ENCODE measurements at places on chromosomes 7 and 10. TPM values are rescaled to one million over a fixed set of nuclear protein-coding genes. Genes with fewer than 3 reads are reported as not detected.

FOXI2 gene
- polyA plus RNA-seq = not detected

NPFFR1 gene
- polyA plus RNA-seq = 0.01 TPM

SLC13A4 gene
- polyA plus RNA-seq = 0.06 TPM

ZNF438 gene
- polyA plus RNA-seq = 1.7 TPM

CDNF gene
- 1.5 TPM for polyA plus RNA-seq

GIMAP8 gene
- polyA plus RNA-seq = 1.2 TPM

SSBP1 gene
- polyA plus RNA-seq = 149 TPM

- DNase-seq = peak; percentile 72
Observed at GRCh38 chr7:36784991-36785940, 61.0 kb upstream of the AOAH start.

- DNase-seq = no peak
Observed at GRCh38 chr10:34311679-34312078, 503.4 kb downstream of the PARD3 start.

GRCh38 chr7:103660455-103661371, 214.7 kb upstream of the SLC26A5 start:
- DNase-seq = peak; percentile 72

DNA sequence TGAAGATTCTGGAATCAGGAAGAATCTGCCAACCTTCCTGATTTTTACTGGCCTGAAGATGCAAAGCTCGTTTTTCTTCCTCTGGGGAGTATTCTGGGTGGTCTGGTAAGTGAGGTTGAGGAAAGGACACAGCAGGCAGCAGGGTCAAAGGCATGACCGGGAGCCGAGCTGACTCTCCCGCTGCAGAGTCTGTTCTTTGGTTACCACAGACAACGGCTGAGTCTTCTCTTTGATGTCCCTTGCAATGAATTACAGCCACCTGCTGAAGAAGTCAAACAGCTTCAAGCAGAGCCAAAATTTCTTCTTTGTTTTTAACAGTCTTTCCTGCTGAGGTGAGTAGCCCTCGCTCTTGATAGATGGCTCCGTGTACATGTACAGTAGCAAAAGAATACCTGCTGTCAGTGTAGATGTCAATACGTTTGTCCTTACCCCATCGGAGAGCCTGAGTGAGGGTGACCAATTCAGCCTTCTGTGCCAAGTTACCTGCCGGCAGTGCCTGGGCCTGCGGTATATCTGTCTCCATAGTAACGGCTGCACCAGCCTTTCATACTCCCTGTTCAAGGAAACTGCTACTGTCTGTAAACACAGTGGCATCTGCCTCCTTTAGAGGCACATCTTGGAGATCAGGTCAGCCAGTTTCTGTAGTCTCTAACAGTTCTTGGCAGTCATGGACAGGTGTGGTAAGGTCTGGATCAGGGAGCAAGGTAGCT, 76.4 kb downstream of the PRR15 start:
- no peak for DNase-seq

GRCh38 chr7:36161996-36162395, 8.9 kb downstream of the EEPD1 start:
- DNase-seq = peak; percentile 69

- DNase-seq = no peak
Observed at GRCh38 chr10:101708073-101708472, 13.1 kb upstream of the FBXW4 start.

DNA sequence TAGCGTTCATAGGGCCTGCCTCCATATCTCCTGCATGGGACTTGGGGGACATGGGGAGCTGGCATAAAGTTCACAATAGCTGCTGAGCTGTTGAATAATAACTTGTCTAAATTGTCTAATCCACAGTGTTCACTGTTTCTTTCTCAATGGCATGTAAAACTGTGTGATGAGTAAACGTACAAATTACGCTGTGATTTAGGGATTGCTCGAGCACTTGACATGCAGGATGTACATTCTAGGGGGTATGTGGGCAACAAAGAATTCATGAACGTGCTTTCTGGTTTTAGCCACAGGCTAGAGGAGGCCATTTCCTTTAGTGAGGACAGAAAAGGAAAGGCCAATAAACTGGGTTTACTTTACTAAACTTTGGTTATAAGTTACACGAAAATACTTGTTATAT, 534.2 kb upstream of the ZWINT start:
- no peak for DNase-seq

- DNase-seq = no peak
Observed at GRCh38 chr10:112182784-112183328, 709 bp downstream of the GPAM start.

DNA sequence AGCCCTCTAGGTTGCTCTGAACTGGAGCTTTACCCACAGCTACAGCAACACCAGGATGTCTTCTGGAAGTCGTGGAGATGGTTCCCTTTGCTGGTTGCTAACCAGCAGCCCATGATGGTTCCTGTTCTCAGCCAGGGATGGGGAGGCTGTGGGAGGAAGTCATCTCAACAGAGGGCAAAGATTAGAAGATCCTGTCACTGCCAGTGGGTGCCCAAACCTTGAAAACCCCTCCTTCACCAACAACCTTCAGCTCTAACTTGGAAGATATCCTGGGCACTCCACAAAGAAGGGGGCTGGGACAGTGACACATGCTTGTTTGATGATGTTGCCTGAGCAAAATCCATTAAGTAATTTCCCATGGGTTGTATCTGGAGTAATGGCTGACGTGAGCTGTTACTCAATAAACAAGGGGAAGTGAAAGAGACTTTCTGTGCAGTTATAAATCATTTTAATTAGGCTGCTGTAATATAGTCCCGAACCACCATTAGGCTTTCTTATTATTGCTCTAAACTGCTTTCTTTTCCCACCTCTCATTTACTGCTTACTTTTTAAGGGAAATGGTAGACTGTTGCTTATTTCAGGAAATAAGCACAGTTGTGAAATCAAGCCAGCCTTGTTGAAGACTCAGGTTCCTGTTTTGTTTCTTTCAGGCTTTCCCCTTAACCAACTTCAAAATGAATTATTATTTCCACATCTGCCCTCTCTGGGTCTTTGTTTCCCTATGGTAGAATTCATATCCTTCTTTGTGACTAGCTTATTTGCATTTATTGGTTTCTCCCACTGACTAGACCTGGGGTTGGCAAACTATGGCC, 124.8 kb downstream of the PPP1R17 start:
- no peak for DNase-seq

GRCh38 chr10:117942226-117942625, 104.5 kb downstream of the RAB11FIP2 start:
- DNase-seq = peak; percentile 41

- peak; percentile 97 for DNase-seq
Observed at GRCh38 chr10:29839826-29840515, 205.2 kb upstream of the SVIL start.

DNA sequence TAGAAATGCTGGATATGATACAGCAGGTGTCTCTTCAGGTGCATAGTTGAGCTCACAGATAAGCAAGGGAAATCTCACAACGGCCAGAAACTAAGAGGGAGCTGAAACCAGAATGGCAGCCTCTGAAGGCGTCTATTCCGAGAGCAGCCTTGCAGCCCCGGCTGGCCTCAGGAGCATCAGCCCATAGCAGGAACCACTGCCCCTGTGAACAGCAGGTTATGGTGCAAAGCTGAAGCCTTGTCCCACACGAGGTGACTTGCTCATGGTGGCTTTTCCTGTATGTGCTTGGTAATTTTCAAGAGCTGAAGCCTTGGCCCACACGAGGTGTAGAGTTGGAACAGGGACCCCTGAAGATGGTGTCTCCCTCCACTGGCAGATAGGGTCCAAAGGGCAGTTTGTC, 33.2 kb downstream of the BNIP3 start:
- DNase-seq = no peak

DNA sequence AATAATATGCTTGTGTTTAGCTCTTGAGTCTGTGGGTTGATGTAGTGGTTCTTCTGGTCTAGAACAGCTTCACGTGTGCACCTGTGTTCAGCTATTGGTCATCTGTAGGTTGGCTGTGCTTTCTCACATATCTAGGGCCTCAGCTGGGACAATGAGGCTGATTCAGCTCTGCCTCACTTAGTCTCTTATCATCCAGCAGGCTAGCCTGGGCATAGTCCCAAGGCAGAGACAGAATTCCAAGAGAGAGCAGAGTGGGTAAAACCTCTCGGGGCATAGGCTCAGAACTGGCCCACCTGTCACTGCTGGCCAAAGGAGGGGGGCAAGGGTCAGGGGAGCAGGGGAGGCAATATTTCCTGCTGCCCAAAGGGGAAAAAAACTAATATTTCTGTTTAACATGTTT, 32.0 kb upstream of the MXI1 start:
- DNase-seq = peak; percentile 79

DNA sequence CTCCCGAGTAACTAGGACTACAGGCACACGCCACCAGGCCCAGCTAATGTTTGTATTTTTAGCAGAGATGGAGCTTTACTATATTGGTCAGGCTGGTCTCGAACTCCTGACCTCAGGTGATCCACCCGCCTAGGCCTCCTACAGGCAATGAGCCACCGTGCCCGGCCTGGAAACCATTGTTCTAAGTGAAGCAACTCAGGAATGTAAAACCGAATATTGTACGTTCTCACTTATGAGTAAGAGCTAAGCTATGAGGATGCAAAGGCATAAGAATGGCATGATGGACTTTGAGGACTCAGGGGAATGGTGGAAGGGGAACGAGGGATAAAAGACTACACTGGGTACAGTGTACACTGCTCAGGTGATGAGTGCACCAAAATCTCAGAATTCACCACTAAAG, 235.1 kb upstream of the AUTS2 start:
- DNase-seq = no peak

GRCh38 chr7:133165001-133165400, 83.1 kb upstream of the CHCHD3 start:
- no peak for DNase-seq

GRCh38 chr10:132879408-132880127, 62.8 kb downstream of the CFAP46 start:
- no peak for DNase-seq

GRCh38 chr7:18420108-18420507, 75.4 kb upstream of the HDAC9 start:
- DNase-seq = no peak

GRCh38 chr7:116357781-116358670, 141.5 kb upstream of the CAV2 start:
- peak; percentile 55 for DNase-seq

DNA sequence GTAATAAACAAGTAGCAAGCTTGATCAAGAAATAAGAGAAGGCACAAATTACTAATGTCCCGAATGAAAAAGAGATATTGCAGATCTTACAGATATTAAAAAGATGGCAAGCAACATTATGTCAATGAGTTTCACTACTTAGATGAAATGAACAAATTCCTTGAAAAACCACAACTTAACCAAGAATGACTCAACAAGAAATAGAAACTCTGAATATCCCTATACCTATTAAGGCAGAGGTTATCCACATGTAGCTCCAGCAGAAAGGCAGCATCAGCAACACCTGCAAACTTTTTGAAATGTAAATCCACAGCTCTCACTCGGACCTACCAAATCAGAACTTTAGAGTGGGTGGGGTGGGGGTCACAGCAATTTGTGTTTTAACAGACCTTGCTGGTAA, 33.6 kb downstream of the PDE1C start:
- peak; percentile 82 for DNase-seq

DNA sequence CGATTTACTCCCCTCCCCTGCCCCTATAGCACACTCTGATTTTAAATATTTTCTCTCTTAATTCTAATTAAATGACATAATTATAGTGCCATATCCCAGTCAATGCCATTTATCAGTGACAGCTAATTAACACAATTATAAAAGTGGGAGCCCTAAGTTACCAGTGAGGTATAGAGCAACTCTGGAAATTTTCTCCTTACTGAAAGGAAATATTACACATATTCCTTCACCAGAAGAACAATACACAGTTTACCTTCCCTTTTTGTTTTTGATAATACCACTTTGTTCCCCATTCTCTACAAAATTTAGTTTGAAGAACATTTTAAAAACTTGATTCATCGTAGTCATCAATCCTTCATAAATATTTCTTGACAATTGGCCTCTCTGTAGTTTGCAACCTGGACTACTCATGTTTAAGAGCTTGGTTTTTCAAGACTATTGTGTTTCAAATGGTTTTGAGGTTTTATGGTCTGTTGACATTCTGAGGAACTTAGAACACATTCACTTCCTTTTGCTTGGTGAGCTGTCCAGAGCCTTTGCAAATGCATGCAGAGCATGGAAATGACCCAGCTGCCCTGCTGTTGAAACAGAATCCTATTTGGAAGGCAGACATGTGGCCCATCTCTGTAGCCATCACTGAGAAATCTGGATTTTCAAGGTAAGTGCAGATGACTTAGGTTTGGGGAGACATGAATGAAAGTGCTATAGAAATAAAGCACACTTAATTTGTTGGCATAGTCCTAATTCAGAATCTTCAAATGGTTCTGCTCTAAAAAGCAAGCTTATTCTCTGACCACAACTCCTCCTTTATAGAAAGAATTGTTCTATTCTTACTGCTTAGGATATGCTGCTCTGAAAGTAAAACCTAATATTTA, at the start of gene GPR141:
Gene GPR141 (plus strand): TSS at position 521 of the 875 bp plus-strand sequence. CDS start 56,628 bp downstream, outside the sequence.
- no peak for DNase-seq

DNA sequence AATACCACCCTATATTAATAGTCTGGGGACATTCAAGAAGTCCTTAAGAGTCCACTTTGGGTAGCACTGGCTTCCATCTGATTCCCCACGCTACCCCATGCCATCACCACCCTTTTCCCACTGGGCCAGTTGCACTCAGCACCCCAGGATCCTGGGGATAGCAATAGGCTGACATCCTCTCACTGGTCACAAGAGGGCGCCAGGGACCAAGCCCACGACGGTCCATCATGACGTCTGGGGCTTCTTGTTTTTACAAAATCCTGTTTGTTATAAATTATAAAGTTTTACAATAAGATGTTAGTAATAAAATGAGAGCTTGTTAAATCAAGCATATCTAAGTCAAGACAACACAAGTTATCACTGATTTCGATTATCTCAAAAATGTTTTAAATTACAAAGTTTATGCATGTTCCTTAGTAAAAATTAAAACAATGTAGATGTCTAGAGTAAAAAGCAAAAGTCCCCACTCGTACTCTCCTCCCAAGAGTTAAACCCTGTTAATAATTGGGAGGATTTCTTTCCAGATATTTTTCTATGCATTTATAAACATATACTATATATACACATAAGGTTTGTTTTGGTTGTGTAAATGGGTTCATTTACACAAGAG, 15.4 kb downstream of the GPNMB start:
- DNase-seq = peak; percentile 29

GRCh38 chr10:43866712-43867111, 218.0 kb upstream of the ZNF32 start:
- no peak for DNase-seq

GRCh38 chr10:61356354-61356753, 96.8 kb downstream of the TMEM26 start:
- DNase-seq = no peak

- peak; percentile 91 for DNase-seq
Observed at GRCh38 chr10:127990846-127991542, 84.1 kb downstream of the PTPRE start.

DNA sequence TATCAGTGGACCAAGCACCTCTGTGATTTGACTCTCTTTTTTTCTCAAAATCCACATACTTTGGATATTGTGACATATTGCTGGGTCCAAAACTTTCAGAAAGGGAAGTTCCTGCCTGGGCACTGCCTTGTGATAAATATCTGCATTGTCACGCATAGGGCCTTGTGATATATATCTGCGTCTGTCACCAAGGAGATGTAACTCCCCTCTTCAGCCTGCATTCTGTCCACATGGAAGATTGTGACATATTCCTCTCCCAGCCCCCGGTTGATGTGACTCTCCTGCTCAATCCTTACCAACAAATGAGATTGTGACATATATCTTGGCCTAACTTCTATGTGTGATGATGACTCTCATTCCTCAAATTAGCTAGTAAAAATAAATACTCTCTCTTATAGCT, 25.4 kb upstream of the ZNF107 start:
- no peak for DNase-seq

- no peak for DNase-seq
Observed at GRCh38 chr7:147639037-147639436, 951.5 kb upstream of the C7orf33 start.

- no peak for DNase-seq
Observed at GRCh38 chr7:101169110-101169837, 3.9 kb upstream of the VGF start.
